CD4-positive, alpha-beta T cell treated with Interleukin-15 for 4 hours (primary cell): ENCODE measurements at places on chromosomes 6 and 20.

- no peak for DNase-seq
Measured at GRCh38 chr20:37219751-37220668, 40.7 kb upstream of the MROH8 start.

GRCh38 chr20:11799281-11799684 lies 118.4 kb upstream of the BTBD3 start:
- no peak for DNase-seq

DNA sequence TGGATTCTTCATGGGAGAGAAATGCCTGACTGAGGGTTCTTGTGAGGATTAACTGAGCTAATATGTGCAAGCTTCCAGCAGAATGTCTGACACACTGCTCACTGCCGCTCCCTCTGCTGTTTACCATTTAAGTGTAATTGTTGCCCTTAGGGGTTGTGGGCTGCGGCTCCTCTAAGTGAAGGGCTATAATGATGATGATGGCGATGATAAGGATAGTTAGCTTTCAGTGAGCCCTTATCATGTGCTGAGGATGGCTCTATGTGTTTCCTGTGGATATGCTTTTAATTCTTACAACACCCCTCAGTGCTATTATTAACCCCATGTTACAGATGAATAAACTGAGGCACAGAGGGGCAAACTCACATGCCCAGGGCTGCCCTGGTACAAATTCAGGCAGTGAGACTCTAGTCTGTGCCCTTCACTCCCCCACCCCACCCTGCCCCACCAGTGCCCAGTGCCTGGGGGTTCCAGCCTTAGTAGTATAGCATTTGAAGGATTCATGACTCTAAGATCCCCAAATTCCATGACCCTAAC lies 33.4 kb downstream of the TGM2 start:
- no peak for DNase-seq

GRCh38 chr6:109609737-109610136 lies 81.3 kb downstream of the AK9 start:
- DNase-seq = no peak

GRCh38 chr6:470051-470900 lies 78.7 kb downstream of the IRF4 start:
- DNase-seq = no peak

DNA sequence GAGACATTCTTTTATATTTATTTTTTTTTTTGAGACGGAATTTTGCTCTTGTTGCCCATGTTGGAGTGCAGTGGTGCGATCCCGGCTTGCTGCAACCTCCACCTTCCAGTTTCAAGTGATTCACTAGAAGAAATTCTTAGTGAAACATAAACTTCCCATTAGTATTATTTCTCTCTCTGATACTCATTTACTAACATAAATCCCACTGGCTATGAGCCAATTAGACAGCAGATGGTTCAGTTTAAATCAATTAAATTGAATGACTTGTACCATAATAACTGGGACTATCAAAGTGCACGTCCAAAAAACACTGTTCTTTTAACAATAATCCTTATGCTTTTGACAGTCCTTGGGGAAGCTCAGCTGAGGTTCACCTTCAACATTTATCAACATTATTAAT lies 111.2 kb upstream of the PTCHD4 start:
- DNase-seq = no peak
